ENCODE measurements at places on chromosomes 2 and 18.

GRCh38 chr2:3736112-3736511 is 32.7 kb downstream of the DCDC2C start:
- DNase-seq = no peak

GRCh38 chr2:181977661-181978350 is 7.8 kb upstream of the PPP1R1C start:
- DNase-seq = no peak

GRCh38 chr2:65300761-65301711 is 73.4 kb downstream of the ACTR2 start:
- no peak for DNase-seq

GRCh38 chr2:85744741-85745601 is 8.8 kb upstream of the ATOH8 start:
- DNase-seq = no peak

DNA sequence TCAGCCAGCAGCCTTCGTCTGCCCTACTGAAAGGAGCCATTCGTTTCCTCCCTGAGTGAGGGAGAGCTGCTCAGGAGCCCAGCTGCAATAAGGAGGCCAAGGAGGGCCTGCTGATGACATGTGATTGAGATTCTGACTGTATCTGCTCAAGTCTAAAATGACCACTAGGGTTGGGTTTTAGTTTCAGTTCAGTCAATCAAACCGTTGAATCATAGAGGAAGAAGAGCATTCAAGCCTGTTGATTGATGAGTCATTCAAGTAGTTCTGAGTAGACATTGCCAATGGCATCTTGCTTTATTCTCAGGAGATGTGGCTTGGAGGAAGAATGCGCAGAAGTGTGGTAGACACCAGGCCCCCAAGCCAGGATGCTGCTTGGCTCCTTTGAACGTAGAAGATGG is 19.9 kb upstream of the BCL2L11 start:
- DNase-seq = no peak

- no peak for DNase-seq
These were observed 121.5 kb upstream of the CREB1 start for GRCh38 chr2:207408086-207408794.

- DNase-seq = no peak
These were observed 12.6 kb upstream of the CHN1 start for GRCh38 chr2:175017618-175018414.

- DNase-seq = no peak
These were observed 20.8 kb upstream of the MYO3B start for GRCh38 chr2:170157025-170157684.

DNA sequence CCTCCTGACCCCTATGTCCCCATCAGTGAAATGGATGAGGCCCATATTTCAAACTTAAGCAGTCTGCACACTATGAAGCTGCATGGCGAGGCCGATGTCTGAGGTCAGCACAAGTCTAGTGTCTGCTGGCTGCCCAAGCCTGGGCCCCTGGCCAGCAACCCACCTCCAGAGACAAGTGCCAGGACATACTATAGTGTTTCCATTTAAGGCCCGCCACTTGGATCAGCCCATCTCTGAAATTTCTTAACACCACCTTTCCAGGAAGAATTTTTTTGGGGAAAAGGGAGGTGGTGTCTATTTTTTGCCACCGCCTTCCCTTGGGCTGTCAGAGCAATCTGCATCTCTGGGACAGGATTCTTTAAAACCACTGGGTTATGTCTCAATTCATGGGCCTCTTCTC is 1.8 kb downstream of the ACVR1 start:
- DNase-seq = no peak

- DNase-seq = no peak
These were observed 117.1 kb downstream of the FSHR start for GRCh38 chr2:49037197-49037596.

DNA sequence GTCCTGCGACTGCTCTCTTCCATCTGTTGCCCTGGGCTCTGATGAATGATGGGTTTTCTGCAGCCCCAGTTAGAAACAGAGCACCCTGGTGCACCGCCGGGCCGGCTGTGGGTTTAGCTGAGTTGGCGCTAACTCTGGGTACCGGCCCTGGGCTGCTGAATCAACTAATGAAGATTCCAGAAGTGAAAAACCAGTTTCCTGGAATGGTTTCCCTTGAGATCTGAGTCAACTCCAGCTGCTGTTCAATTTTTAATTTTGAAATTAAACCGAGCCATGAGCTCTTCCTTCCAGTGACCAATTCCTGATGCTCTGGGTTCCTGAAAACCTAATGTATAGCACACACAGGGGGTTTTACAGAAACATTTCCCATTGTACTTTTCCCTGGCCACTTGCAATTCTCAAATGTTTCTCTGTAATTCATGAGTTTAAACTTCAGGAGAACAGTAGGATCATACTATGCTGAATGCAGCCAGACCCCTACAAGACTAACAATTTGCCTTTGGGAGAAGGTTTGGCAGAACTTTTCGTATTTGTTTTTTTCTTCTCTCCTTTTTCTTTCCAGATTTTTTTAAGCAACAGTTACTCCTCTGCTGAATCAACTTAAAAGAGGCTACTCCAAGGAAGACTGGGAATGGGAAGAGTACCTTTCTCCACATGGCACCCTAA is 5.5 kb downstream of the COL6A3 start:
- DNase-seq = no peak

DNA sequence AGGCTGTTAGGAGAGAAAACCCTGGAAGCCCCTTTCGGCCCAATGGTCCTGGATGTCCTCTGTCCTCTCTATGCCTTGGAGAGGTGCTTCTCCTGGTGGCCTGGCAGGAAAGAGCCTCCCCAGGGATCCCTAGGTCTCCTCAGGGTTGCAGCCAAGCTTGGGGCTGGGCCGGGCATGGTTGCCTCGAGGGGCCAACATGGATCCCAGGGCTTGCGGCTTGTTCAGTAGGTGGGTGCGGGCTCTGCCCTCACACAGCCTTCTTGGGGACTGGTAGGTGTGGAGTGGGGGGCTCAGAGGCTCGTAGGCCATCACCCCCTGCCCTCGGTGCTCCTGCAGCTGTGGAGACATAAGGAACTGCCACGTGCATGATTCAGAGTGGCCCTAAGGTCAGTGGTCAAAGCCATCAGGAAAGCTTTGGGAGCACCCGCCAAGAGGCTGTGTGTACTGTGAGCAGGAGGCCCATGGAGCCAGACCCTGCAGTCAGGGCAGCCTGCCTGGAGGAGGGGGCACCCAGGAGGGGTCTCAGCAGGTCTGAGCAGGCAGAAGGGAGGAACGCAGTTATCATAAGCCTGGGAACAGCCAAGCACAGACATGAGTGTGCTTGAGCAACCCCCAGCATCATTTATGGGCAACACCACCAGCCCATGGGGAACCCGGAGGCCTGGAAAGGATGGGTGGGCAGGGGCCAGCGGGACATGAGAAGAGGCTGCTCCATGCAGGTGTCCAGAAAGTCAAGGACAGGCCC is 231.0 kb downstream of the GLI2 start:
- DNase-seq = no peak

DNA sequence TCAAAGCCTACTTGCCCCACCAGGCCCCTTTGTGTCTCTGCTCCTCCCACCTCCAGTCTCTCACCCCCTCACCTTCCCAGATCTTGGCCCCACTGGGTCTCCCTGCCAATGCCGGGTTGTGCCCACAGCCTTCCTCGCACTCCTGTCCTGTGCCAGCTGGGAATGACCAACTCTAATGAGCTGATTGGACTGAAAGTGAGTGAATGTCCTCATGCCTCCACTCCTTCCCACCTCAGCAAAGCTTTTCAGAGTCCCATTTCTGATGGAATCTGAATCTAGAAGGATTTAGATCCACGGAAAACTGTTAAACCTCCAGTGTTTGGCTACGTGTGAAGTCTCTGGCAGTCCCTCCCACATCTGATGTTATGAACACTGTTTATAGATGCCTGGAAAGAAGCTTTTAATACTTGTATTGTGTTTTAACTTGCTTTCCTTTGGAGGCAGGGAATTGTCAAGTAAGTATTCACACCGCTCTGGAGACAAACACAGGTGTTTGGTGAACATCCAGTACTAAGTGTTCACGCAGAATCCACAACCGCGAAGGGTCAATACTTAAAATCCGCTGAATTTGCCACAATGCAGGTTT is 103.9 kb downstream of the RTN4 start:
- no peak for DNase-seq

DNA sequence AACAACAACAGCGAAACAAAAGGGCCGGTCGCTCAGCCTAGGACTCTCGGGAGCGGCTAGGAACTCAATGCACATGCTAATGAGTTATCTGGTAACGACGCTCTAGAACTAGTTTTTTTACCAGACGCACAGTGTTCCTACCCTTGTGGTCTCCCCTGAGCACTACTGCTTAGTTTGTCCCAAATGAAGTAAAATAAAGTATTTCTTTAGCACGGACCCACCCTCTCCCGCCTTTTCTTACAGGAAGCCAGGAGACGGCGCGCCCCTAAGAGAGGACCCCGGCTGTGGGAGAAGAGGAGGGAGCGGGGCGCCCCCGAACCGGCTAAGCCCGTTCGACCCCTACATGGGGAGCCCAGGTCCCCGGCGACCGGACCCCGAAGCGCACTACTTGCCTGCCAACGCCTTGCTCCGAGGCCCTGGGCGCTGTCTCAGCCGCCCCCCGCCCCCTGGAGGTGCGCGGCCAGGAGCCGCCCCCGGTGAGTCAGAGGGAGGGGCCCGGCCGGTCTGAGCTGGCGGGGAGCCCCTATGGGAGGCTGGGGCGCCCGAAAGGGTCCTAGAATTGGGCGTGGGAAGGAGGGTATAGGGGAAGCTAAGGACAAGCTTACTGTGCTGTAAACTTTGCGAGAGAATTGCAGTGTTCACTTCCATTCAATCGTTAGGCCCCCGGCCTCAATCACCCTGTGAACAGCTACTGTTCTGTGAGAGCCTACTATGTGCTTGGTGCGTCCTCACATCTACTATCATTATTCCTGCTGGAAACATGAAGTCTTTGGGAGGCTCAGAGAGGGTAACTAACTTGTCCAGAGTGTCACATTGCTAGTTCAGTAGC is 3.6 kb upstream of the CAPG start:
- no peak for DNase-seq

GRCh38 chr2:65595630-65596029 is 163.2 kb upstream of the SPRED2 start:
- no peak for DNase-seq

GRCh38 chr2:206259376-206260187 is 14.9 kb upstream of the ZDBF2 start:
- no peak for DNase-seq

GRCh38 chr2:149653831-149654445 is 66.4 kb upstream of the MMADHC start:
- no peak for DNase-seq

DNA sequence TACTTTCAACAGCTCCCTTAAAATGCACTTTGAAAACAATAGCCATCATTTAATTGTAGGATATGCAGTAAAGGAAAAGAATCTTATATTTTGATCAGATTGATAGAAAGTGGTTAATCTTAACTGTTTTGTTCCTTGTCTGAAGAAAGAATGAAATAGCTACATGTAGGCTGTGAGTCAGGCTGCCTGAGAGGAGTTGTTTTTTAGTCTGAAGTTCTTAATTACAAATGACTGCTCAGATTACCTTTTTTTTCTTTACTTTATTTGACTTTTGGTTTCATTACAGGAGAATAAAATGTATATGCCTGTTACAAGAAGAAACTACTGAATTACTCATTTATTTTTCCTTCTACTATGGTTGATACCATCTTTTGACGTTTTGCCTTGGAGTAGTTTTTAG is 56.8 kb downstream of the AGFG1 start:
- no peak for DNase-seq

DNA sequence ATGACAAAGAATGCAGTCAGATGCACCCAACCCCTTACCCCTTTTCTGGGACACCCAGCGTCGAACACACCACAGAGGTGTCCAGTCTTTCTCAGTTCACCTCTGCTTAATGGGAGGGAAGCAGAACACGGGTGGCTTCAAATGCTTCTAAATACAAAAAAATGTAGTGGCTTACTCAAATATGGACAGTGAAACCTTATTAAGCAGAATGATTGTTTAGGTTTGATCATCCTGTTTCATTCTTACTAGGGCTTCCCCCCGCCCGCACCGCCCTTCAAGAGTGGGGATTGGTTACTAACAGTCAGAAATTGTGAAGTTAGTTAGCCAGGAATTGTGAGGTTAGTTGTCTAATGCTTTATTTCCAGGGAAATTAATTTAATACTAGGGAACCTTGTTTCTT is 21.6 kb downstream of the ATG16L1 start:
- DNase-seq = no peak

GRCh38 chr2:184419744-184420143 is 178.6 kb upstream of the ZNF804A start:
- DNase-seq = no peak

DNA sequence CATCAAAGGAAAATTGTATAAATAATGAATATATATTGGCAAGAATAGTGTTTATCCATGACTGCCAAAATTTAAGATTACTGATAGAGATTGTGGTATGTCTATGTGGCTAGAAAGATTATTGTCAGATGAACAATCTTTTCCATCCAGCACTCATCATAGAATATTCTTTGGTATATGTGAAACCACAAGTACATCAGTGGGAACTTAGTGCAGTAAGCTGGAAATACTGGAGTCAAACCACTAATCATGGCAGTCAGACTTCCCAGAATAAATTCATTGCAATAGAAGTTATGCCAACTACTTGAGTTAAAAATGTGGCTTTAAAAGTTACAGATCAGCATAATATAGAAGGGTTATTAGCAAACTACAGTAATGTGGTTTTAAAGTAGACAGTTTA is 310.3 kb downstream of the GULP1 start:
- no peak for DNase-seq

GRCh38 chr2:145022666-145023333 is 502.9 kb upstream of the ZEB2 start:
- no peak for DNase-seq

DNA sequence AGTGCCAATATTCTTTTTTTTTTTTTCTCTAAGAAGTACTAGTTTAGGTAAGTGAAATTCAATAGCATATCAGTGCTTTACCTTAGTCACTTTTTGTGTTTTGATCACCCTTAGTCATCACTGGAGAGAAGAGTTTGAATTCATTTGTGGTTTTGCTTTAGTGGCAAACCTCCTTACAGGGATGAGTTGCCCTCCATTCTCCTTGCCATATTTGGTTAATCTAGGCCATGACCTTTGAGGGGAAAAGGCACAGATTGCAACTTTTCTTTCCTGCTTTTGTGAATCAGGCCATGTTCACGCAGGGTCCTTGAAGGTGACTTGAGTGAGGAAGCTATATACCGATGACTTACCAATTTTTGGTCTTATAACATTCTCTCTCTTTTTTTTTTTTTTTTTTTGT is 34.4 kb downstream of the PLEKHA3 start:
- no peak for DNase-seq

- no peak for DNase-seq
These were observed 11.2 kb upstream of the C1QL2 start for GRCh38 chr2:119169717-119170116.

DNA sequence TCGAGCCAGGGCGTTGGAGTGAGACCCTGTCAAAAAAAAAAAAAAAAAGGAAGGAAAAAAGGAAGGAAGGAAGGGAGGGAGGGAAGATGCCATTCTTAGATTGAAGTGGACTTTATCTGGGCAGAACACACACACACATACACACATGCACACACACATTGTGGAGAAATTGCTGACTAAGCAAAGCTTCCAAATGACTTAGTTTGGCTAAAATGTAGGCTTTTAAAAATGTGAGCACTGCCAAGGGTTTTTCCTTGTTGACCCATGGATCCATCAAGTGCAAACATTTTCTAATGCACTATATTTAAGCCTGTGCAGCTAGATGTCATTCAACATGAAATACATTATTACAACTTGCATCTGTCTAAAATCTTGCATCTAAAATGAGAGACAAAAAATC is 564 bp upstream of the TTR start:
- no peak for DNase-seq
